ENCODE measurements at places on chromosomes 7 and 10.
A peak's percentile ranks its signal among the peaks of the same experiment; 100 is the strongest.

DNA sequence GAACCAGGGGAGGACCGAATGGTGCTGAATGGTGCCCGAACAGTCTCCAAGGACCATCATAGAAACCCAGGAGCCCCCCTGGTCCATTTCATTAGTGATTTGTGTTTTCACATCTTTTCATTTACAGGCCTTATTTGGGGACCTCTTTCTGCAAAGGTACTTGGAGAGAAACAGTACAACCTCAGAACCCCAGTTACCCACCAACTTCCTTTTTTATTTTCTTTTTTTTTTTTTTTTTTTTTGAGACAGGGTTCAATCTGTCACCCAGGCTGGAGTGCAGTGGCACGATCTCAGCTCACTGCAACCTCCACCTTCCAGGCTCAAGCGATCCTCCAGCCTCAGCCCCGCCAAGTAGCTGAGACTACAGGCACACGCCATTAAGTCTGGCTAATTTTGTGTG, 13.0 kb upstream of the ELN start:
- no peak for DNase-seq
- no peak overlapping the region for H3K4me3 ChIP-seq
- H3K36me3 ChIP-seq: no peaks in the 10 kb centered on the region
- H3K27me3 ChIP-seq: no peaks in the 10 kb centered on the region
- no peak overlapping the region for H3K27ac ChIP-seq

- H3K36me3 ChIP-seq: no peaks in the 10 kb centered on the region
- no peak overlapping the region for H3K4me3 ChIP-seq
- DNase-seq: no peak
- no peaks in the 10 kb centered on the region for H3K27me3 ChIP-seq
- no peak overlapping the region for H3K27ac ChIP-seq
Measured at GRCh38 chr7:36625247-36625646, 99.0 kb downstream of the AOAH start.

GRCh38 chr10:117458571-117458970, 83.3 kb upstream of the PDZD8 start:
- no peaks in the 10 kb centered on the region for H3K36me3 ChIP-seq
- no peak overlapping the region for H3K27ac ChIP-seq
- no peak overlapping the region for H3K4me3 ChIP-seq
- no peaks in the 10 kb centered on the region for H3K4me1 ChIP-seq

GRCh38 chr10:74371696-74372095, 220.7 kb downstream of the ADK start:
- no peaks in the 10 kb centered on the region for H3K4me1 ChIP-seq
- H3K27me3 ChIP-seq: no peaks in the 10 kb centered on the region
- H3K4me3 ChIP-seq: no peak overlapping the region
- DNase-seq: no peak
- H3K27ac ChIP-seq: no peak overlapping the region
- peaks cover 3% of the 10 kb centered on the region for H3K36me3 ChIP-seq

DNA sequence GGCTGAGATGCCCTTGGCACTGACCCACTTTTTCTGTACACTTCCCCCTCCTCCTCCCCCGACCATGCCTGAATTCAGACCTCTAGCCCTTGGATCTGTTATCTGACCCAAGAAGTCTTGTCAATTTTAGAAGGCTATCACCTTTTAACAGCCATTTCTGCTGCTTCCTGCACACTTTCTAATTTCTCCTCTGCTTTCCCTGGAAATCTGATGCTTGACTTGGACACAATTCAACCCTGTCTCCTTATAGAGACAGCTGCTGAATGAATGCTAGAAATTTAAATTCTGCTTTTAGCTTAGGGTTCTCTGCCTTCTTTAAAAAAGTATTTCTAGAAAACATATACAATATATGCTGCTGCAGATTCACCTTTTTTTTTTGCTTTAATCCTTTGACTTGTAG, 417.9 kb upstream of the KLF6 start:
- H3K36me3 ChIP-seq: no peaks in the 10 kb centered on the region
- H3K4me3 ChIP-seq: no peak overlapping the region
- H3K27me3 ChIP-seq: no peaks in the 10 kb centered on the region
- H3K4me1 ChIP-seq: no peaks in the 10 kb centered on the region
- DNase-seq: no peak

- H3K27me3 ChIP-seq: no peaks in the 10 kb centered on the region
- no peak overlapping the region for H3K27ac ChIP-seq
- H3K4me3 ChIP-seq: no peak overlapping the region
Measured at GRCh38 chr10:29921071-29921446, 138.3 kb downstream of the JCAD start.

GRCh38 chr7:49845626-49846025, 72.2 kb downstream of the VWC2 start:
- no peaks in the 10 kb centered on the region for H3K36me3 ChIP-seq
- no peak overlapping the region for H3K4me3 ChIP-seq
- H3K27me3 ChIP-seq: no peaks in the 10 kb centered on the region
- no peak overlapping the region for H3K27ac ChIP-seq
- DNase-seq: no peak

GRCh38 chr10:1128649-1129048, 72.5 kb downstream of the WDR37 start:
- H3K27ac ChIP-seq: no peak overlapping the region
- DNase-seq: no peak
- H3K4me3 ChIP-seq: no peak overlapping the region
- no peaks in the 10 kb centered on the region for H3K27me3 ChIP-seq
- H3K4me1 ChIP-seq: no peaks in the 10 kb centered on the region
- H3K36me3 ChIP-seq: peaks cover 63% of the 10 kb centered on the region

DNA sequence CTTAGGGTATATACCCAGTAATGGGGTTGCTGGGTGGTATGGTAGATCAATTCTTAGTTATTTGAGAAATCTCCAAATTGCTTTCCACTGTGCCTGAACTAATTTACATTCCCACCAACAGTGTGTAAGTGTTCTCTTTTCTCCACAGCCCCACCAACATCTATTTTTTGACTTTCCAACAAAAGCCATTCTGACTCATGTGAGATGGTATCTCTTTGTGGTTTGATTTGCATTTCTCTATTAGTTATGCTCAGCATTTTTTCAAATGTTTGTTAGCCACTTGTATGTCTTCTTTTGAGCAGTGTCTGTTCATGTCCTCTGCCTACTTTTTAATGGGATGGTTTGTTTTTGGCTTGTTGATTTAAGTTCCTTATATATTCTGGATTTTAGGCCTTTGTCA, 66.4 kb downstream of the MGAM2 start:
- no peaks in the 10 kb centered on the region for H3K36me3 ChIP-seq
- H3K27me3 ChIP-seq: no peaks in the 10 kb centered on the region
- no peak for DNase-seq
- no peak overlapping the region for H3K27ac ChIP-seq

DNA sequence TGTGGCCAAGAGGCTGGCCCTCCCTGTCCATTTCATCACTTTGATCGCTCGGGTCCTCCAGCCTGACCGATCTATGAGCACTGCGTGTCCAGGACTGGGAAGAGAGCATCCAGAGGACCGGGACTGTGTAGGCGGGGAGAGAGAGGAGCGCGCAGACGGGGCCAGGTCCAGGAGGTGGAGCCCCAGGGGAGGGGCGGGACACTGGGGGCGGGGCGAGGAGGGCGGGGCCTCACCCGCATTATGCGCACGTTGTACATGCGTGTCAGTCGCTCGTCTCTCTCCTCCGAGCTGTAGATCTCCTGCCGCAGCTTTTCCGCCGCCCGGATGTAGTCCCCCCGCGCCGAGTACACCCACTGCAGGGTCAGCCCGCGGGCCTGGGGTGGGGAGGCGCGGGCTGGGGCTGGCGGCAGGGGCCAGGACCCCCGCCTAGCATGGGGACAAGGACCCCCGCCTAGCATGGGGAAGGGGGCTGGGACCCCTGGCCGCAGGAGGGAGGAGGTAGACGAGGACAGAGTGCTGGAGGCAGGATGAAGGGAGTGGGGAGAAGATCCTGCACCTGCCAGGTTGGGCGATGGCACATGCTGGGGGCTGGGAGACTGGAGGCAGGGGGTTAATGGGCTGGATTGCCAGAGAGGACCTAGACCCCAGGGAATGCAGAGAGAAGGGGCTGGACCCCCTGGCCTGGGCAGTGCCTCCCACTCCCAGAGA, 14.3 kb downstream of the MOSPD3 start:
- no peaks in the 10 kb centered on the region for H3K27me3 ChIP-seq
- H3K4me1 ChIP-seq: peaks cover 10% of the 10 kb centered on the region
- no peak overlapping the region for H3K4me3 ChIP-seq

DNA sequence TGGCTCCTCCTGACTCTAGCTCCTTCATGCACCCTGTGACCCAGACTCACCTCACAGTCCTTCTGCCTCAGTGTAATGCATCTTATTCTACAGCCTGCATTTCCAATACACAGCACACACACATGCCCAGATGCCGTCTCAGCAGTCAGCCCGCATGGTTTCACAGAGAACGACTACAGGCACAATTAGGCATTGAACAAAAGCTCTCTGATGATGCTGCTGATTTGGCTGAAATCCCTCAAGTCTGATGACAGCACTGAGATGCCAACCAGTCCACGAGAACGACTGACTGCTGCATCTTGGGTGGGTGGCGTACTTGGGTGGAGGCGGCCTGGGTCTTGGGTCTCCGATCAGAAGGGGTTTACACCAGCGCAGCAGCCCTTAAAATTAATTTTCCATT, 200.4 kb downstream of the TAX1BP1 start:
- H3K4me3 ChIP-seq: no peak overlapping the region
- no peaks in the 10 kb centered on the region for H3K36me3 ChIP-seq
- DNase-seq: no peak
- no peak overlapping the region for H3K27ac ChIP-seq
- no peaks in the 10 kb centered on the region for H3K4me1 ChIP-seq

- no peak overlapping the region for H3K4me3 ChIP-seq
- DNase-seq: no peak
- no peaks in the 10 kb centered on the region for H3K27me3 ChIP-seq
Measured at GRCh38 chr7:105734233-105734632, 142.2 kb downstream of the ATXN7L1 start.

DNA sequence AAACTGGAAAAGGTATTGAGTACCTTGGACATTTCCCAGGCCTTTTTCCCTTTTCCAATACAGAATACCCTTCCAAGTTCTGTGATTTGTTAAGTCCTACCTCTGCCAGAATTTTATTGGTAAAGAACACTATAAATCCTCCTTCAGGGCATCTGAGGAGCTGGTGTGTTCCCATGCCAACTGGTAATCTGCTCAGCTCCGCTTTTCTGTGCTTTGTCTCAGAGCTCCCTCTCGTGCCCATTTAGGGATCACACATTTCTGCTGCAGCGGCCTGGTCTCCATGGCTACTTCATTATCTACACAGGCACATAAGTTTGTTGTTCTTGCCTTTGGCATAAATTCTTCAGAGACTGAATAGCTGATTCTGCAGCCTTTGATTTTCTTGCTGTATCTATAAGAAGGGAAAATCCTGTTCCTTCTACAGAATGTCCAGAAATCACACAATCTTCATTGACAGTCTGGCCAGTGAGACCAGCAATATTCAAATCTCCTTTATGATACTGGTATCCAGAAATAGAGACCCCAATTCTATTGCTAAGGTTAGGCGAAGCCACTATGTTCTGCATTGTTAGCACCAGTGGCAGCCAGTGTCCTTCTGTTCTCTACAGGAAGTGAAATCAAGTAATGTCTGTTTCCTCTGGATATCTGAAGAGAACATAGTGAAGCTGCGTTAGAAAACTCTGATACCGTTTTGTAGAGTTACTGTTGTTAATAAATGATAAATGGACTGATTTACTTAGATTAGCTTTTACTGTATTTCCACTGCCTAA, 51.9 kb downstream of the DENND11 start:
- DNase-seq: no peak
- no peak overlapping the region for H3K27ac ChIP-seq
- no peak overlapping the region for H3K4me3 ChIP-seq
- H3K36me3 ChIP-seq: peaks cover 8% of the 10 kb centered on the region
- no peaks in the 10 kb centered on the region for H3K27me3 ChIP-seq

DNA sequence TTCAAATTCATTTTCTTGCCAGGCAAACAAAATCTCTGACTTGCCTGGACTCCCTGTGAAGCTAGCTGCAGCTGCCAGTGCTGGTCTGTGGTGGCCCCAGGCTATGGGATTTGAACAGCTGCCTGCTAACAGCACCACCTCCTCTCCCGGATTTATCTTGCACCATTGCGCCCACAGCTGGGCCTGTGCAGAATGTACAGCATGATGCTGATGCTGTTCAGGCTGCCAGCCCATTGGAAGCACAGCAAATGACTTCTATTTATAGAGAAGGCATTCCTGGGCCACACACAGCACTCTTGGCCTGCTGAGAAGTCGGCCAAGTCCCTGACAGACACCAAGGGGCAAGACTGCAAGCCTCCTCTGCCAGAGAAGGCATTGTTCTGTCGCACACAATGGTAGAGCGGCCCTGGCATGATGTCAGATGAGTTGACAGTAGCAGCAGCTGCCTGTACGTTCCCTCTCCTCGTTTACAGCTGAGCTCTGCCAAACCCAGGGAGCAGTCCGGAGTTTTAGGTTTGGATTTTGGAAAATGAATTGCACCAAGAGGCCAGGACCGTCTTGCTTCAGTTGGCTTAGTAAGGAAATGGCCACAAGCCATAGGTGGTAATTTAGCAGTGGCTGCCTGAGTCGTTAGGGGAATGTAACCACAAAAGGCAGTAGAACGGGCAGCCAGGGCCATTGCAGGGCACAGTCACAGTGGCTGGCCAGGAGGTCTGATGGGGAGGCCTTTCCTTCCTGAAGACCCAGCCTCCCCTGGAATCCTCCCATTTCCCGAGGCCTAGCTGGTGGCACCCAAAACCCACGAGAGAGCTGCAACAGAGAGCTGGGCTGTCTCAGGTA, 38.5 kb downstream of the MTURN start:
- H3K27ac ChIP-seq: peak overlapping the region; percentile 23
- H3K4me3 ChIP-seq: no peak overlapping the region
- no peak for DNase-seq
- no peaks in the 10 kb centered on the region for H3K27me3 ChIP-seq

GRCh38 chr10:24385776-24386175, 176.8 kb downstream of the KIAA1217 start:
- no peak overlapping the region for H3K4me3 ChIP-seq
- H3K27me3 ChIP-seq: no peaks in the 10 kb centered on the region
- no peak overlapping the region for H3K27ac ChIP-seq

- peaks cover 14% of the 10 kb centered on the region for H3K4me1 ChIP-seq
- no peaks in the 10 kb centered on the region for H3K27me3 ChIP-seq
- H3K27ac ChIP-seq: no peak overlapping the region
- H3K36me3 ChIP-seq: peaks cover 12% of the 10 kb centered on the region
- DNase-seq: no peak
Measured at GRCh38 chr7:5702876-5703571, 78.4 kb downstream of the RNF216 start.

- H3K36me3 ChIP-seq: peaks cover 25% of the 10 kb centered on the region
- DNase-seq: no peak
- peaks cover 33% of the 10 kb centered on the region for H3K4me1 ChIP-seq
- H3K27me3 ChIP-seq: no peaks in the 10 kb centered on the region
- no peak overlapping the region for H3K4me3 ChIP-seq
- no peak overlapping the region for H3K27ac ChIP-seq
Measured at GRCh38 chr7:44987996-44988395, 9.2 kb upstream of the MYO1G start.

All from upper lobe of left lung (tissue), 6 donors.